ENCODE measurements at places on chromosomes 5 and 9. TPM values are rescaled to one million over a fixed set of nuclear protein-coding genes. Genes with fewer than 3 reads are reported as not detected.

Gene TRIM7
- total RNA-seq = 0.32 TPM

Gene GSN
- total RNA-seq = 21.9 TPM

Gene PCDHB5
- not detected for total RNA-seq

Gene CDH18
- not detected for total RNA-seq

Gene PHYKPL
- 205 TPM for total RNA-seq

Gene NR5A1
- not detected for total RNA-seq

Gene LIFR
- not detected for total RNA-seq

Gene FGF10
- total RNA-seq = not detected

Gene PCDHB4
- total RNA-seq = not detected

Gene NR6A1
- total RNA-seq = 3.1 TPM

Gene GADD45G
- 7.5 TPM for total RNA-seq

Gene FBP2
- not detected for total RNA-seq

Gene FOCAD
- total RNA-seq = 11.9 TPM

Gene NPM1
- 1,563 TPM for total RNA-seq

Gene PCDHB8
- not detected for total RNA-seq

Gene CCL27
- total RNA-seq = not detected
